Effector CD8-positive, alpha-beta T cell (primary cell): ENCODE measurements at places on chromosomes 6 and 20.

- no peak for DNase-seq
Observed at GRCh38 chr6:30005482-30005881, 55.6 kb upstream of the POLR1H start.

- DNase-seq = no peak
Observed at GRCh38 chr6:7172649-7173048, 64.9 kb downstream of the RREB1 start.

DNA sequence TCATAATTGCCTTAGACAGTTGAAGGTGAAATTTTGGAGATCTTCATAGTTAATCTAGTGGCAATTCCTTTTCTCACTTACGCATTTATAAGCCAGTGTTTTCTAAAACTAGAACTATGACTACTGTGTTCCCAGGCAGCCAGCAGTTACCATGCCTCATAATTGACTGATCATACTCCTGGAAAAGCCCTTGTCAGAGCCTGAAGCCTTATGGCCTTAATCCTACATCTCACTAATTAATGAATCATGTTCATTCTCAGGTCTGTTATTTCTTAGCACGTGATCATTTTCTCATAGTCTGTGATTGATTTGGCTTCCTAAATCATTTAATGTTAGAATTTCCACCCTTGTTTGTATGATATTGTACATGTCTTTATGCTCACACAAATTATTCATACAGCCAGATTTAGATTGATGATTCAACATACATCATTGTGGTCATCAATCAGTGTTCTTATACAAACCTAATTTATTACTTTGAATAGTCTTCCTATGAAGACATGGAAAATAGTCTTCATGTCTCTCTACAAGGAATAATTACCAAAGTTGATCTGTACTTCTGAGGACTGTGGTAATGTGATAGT, 132.6 kb upstream of the ASCC3 start:
- DNase-seq = no peak

DNA sequence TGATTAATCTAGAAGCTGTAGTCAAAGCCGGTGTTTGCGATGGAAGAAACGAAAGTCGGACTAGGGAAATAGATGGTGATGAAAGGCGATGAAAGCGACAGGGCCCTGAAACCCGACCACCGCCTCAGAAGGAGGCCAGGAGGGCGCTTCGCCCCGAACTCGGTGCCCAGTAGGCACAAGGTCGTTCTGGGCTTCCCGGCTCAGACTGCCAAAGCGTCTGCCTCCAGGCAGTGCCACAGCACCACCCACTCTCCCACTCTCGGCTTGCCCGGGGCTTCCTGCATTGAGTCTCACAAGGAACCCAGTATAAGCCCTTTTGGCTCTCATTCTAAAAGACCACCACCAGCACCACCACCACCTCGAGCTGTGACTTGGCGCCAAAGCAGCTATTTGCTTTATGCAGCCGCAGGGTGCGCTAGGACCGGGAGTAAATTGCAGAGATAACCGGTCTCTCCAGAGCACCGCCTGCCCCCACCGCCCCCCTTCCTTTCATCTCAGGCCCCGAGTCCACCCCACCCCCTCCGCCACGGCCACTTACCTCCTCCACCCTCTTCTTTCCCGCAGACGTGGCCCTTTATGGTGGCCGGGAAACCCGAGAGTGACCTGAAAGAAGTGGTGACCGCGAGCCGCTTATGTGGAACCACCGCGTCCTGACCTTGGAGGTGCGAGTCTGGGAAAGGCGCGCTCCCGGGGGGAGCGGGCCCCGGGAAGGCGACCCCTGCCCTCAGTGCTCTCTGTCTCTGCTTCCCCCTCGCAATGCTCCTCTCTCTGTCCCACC, 2.4 kb downstream of the TCF21 start:
- no peak for DNase-seq

DNA sequence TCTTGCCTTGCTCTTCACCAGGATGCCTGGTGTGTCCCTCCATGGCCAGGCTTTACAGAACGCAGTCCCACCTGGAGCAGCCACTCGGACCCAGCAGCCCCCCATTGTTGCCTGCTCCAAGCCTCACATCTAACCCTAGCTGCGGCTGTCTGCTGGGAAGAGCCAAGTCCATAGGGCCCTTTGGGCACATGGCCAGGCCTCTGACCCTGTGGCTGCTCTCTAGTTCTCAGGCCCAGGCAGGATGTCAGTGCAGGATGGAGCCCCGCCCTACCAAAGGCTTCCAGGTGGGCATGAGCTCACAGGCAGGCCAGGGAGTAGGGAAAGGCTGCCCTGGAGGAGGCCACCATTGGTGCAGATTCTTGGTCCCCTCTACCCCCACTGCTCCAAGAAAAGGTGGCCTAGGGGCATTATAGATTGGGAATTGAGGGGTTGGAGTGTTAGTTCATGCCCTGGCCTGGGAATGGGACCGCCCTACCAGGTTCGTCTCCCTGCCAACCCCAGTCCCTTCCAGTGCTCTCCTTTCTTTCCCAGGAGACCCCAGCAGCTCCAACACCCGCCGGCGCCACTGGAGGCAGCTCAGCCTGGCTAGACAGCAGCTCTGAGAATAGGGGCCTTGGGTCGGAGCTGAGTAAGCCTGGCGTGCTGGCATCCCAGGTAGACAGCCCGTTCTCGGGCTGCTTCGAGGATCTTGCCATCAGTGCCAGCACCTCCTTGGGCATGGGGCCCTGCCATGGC, 18.7 kb downstream of the MAVS start:
- DNase-seq = no peak

- DNase-seq = no peak
Observed at GRCh38 chr6:33837971-33838665, 34.3 kb upstream of the MLN start.

- DNase-seq = no peak
Observed at GRCh38 chr6:157491571-157492232, 110.7 kb downstream of the ZDHHC14 start.

- DNase-seq = no peak
Observed at GRCh38 chr6:11854408-11855165, 76.0 kb upstream of the ADTRP start.

- DNase-seq = no peak
Observed at GRCh38 chr6:21588481-21589351, 4.8 kb upstream of the SOX4 start.

- no peak for DNase-seq
Observed at GRCh38 chr20:54515793-54516628, 40.6 kb downstream of the DOK5 start.

DNA sequence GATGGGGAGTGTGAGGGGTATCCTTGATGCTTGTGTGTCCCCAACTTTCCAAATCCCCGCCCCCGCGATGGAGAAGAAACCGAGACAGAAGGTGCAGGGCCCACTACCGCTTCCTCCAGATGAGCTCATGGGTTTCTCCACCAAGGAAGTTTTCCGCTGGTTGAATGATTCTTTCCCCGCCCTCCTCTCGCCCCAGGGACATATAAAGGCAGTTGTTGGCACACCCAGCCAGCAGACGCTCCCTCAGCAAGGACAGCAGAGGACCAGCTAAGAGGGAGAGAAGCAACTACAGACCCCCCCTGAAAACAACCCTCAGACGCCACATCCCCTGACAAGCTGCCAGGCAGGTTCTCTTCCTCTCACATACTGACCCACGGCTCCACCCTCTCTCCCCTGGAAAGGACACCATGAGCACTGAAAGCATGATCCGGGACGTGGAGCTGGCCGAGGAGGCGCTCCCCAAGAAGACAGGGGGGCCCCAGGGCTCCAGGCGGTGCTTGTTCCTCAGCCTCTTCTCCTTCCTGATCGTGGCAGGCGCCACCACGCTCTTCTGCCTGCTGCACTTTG, at the start of gene TNF:
Gene TNF, plus strand, starts transcription at position 231 of the 567 bp plus-strand sequence. Its CDS starts 177 bp downstream, at position 408.
- DNase-seq = no peak

- no peak for DNase-seq
Observed at GRCh38 chr20:20872428-20872827, 160.0 kb upstream of the RALGAPA2 start.

DNA sequence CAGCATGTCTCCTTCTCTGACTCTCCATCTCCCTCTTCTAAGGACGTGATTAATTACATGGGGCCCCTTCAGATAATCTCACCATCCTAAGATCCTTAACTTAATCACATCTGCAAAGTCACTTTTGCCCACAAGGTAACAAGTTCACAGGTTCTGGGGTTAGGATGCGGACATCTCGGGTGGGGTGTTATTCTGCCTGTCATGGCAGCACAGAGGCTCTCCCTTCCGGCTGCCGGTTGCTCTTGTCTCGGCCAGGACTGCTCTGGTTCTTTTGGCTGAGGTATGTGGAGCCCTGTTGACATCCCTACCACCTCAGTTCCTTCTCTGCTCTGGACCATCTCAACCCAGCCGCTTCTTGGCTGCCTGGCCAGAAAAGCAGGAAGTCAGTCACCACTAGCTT, 4.2 kb upstream of the CST11 start:
- DNase-seq = no peak

- no peak for DNase-seq
Observed at GRCh38 chr20:3606021-3606420, 57.2 kb downstream of the GFRA4 start.

DNA sequence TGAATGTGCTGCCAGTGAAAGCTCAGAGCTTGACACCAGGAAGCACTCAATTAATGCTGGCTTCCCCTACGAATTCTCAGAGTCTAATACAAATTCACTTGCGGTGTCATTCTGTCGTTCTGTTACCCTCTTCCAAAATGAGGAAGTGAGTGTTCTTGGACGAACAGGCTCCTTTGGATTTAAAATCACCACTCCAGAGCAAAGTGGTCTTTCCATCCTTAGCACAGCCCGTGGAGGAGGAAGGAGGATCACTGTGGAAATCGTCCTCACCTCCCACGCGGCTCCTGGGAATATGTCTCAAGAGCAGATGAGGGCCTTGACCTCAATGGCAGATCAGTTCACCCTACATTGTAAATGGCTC, 41.7 kb downstream of the RIOK1 start:
- no peak for DNase-seq

- DNase-seq = no peak
Observed at GRCh38 chr6:51098246-51098645, 279.6 kb downstream of the TFAP2B start.

DNA sequence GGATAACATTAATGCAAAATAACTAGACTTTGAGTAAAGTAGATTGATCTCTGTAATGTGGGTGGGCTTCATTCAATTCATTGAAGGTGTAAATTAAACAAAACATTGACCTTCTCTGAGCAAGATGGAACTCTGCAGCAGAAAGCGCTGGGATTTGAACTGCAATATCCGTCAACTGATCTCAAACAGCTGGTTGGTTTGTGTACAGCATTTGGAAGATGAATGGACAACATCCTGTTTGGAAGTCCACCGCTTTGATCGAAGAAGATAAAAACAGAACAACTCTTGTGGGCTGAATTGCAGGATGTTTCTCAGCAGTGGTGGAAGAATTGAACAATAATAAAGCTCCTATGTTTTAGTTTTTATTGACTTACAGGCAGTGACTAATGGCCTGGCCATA, 20.6 kb downstream of the HLA-C start:
- no peak for DNase-seq

GRCh38 chr20:60206259-60206658, 248.0 kb downstream of the CDH26 start:
- DNase-seq = no peak

- no peak for DNase-seq
Observed at GRCh38 chr6:41392246-41392645, 56.8 kb downstream of the NCR2 start.
